ENCODE measurements at places on chromosomes 16 and 17.

DNA sequence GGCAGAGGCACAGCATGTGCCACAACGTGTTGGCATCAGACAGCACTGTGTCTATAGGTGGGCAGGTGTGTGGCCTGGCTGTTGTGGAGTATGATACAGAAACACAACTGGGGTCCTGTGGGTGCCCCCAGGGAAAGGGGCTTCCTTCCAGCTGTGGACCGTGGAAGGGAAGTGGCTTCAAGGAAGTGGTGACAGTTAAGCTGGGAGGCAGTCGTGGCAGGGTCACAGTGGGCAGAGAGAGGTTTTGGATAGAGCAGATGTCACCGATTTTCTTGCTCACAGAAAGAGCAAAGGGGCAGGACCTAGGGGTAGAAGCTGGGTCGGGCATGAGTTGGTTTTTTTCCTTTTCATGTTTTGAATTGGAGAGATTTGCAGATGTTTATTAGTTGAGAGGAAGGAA, 11.2 kb upstream of the ORAI3 start:
- DNase-seq = no peak

DNA sequence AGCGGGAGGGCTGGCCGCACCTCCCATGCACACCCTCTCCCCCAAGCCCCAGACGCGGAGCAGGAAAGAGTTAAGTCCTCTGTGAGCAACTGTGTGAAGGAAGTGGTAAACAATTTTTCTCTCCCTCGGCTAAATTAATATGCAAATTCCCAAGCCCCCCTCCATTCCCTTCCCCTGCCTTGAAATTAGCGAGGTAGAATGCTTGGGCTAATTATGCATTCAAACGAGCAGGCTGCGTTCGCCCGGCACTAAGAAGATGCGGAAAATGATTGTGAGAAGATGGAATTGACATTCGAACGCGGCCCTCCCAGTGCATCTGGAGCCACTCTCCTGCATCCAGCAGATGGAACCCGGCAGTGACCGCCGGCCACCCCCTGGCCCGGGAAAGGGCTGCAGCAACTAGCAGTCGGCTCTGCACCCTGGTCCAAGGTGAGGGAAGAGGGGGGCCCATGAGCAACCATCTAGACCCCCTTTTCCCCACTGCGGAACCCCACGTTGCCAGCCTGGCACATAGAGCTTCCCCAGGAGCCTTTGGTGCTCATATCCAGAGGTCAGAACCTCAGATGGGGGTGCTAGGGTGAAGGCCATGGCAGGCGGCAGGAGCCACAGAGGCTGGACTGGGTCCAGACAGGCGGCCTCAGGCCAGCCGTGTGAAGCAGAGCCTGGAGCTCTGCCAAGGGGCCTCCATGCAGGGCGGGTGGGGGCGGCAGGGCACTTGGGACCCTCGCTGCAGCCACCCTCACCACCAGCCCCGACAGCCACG, 49.1 kb upstream of the ACSF3 start:
- no peak for DNase-seq

- DNase-seq = no peak
These were observed 26.6 kb upstream of the SKAP1 start for GRCh38 chr17:48456589-48456988.

DNA sequence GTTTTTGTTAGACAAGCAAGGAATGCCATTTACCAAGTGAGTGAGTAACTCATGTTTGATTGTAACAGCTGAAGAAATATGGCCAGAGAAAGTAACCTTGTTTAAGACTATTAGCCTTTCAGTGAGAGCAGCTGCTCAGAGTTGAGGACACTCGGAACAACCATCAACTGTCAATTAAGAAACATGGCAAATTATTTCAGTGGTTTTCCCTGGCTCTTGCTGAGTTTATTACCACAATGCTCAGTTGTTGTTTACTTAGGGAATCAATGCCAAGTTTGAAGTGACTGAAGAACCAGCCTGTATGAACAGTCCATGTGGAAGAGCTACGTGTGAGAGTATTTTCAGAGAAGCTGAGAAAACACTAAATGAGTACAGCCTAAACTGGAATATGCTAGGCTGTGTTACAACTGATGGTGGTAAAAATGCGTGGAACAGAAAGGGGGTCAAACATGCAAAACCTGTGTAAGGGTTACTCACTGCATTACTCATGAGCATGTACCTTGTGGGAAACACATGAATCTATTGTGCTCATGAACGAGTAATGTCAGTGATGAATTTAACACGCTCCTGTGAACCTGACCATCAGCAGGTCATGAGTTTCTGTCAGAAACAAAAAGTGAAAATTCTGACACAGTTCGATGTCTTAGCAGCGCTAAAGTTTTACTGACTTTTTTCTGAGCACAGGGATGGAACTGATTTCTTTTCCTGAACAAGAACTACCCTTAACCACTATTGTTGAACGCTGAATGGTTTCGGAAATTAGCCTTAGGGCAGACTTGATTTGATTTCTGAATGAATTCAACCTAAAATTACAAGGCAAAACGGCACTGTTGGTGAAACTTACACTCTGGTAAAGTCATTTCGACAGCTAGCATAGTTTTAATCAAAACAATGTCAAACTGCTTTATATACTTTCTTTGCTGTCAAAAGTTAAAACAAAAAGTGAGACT, 33.5 kb downstream of the GNA13 start:
- DNase-seq = no peak

- DNase-seq = no peak
These were observed 6.4 kb downstream of the CACNG5 start for GRCh38 chr17:66841328-66841727.

DNA sequence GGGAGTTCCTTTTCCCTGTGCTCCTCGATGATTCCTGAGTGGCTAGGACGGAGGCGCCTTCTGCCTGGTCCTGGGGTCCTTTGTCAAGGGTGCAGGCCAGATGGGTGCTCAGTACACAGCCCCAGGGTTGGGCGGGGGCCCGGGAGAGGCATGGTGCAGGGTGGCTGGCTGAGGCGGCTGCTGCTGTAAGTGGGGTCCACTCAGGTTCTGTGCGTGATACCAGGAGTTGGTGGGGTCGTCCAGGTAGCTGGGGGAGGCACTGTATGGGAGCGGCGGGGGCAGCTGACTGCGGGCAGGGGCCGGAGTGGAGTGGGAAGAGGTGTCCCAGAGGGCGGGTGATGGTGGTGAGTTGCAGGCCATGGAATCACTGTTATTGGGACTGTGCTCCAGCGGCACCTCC, 3.6 kb downstream of the DLX3 start:
- DNase-seq = no peak

- DNase-seq = no peak
These were observed 1.3 kb downstream of the PARD6A start for GRCh38 chr16:67661886-67662652.

GRCh38 chr16:65057184-65057583, 64.7 kb downstream of the CDH11 start:
- DNase-seq = no peak

GRCh38 chr16:27267037-27267677, 1.4 kb downstream of the NSMCE1 start:
- no peak for DNase-seq

- no peak for DNase-seq
These were observed 24.8 kb upstream of the NSRP1 start for GRCh38 chr17:30091771-30092170.

DNA sequence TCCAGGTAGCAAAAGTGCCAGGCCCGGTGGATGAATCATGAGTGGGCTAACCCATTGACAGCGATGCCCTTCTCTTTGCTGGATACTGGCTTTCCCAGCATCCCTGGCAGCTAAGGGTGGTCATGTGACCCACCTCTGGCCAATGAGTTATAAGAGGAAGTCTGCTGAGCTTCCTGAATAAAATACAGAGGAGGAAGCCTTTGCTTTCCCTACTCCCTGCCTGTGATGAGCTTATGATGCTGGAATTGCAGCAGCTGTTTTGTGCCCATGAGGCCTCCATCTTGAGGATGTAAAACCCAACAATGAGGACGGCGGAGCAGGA, 15.0 kb upstream of the ATP2A3 start:
- no peak for DNase-seq

- no peak for DNase-seq
These were observed 13.4 kb downstream of the HSPB9 start for GRCh38 chr17:42135664-42136653.

DNA sequence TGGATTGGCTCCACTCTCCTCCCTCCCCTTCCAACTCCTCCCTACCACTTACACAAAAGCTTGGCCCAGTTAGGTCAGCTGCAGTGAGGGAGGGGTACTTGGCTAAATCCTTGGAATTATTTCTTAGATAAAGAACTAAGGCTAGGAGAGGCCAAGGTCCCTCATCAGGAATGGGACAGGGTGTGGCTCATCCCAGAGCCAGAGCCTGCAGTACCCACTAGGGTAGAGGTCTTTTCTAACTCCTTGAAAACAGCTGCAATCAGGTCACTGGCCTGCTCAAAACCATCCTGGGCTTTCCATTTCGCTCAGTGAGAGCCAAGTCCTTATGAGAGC, 1.9 kb upstream of the SLC46A1 start:
- no peak for DNase-seq

- DNase-seq = no peak
These were observed 47.7 kb downstream of the BEAN1 start for GRCh38 chr16:66474750-66475199.

- DNase-seq = no peak
These were observed 208.5 kb downstream of the NTN1 start for GRCh38 chr17:9229826-9230201.

GRCh38 chr17:66422186-66422585, 119.8 kb downstream of the PRKCA start:
- DNase-seq = no peak

DNA sequence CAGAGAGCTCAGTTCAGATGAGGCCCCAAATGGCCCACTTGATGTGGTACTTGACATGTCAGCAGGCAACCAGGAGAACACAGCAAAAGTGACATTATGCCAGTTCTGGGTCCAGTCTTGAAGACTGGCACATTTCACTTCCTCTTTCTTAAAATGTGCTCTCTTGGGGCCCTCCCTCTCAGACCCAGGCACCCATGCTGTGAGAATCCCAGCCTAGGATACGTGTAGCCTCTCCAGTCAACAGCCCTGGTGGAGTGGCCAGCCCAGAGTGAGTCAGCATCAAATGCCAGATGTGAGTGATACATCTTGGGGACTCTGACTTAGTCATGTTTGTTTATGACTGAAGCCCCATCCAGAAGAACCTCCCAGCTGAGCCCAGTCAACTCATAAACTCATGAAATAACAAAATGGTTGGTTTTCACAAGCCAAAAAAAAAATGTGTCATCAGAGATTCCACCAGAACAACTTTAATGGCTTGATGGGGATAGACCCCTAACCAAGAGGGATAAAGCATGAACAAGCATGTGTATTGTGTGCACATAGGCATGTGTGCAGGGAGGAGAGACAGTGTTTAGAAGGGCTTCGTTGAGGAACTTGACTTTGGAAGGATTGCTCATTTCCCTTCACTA, 82.5 kb upstream of the TNRC6C start:
- DNase-seq = no peak

DNA sequence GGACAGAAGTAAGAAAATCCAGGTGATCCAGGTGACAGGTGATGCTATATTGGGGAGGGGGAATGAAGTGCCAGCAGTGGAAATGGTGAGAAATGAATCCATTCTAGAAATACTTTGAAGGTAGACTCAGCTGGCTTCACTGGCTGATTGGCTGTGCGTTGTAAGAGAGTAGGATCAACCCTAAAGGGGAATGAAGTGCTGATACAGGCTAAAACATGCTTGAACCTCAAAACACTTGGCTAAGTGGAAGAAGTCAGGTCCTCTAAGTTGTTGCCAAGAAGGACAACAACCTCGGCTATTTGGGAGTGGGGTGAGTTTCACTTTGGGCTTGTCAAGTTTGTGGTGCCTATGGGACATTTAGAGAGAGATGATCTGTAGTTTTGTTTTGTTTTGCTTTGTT, 24.1 kb upstream of the SCNN1B start:
- no peak for DNase-seq

DNA sequence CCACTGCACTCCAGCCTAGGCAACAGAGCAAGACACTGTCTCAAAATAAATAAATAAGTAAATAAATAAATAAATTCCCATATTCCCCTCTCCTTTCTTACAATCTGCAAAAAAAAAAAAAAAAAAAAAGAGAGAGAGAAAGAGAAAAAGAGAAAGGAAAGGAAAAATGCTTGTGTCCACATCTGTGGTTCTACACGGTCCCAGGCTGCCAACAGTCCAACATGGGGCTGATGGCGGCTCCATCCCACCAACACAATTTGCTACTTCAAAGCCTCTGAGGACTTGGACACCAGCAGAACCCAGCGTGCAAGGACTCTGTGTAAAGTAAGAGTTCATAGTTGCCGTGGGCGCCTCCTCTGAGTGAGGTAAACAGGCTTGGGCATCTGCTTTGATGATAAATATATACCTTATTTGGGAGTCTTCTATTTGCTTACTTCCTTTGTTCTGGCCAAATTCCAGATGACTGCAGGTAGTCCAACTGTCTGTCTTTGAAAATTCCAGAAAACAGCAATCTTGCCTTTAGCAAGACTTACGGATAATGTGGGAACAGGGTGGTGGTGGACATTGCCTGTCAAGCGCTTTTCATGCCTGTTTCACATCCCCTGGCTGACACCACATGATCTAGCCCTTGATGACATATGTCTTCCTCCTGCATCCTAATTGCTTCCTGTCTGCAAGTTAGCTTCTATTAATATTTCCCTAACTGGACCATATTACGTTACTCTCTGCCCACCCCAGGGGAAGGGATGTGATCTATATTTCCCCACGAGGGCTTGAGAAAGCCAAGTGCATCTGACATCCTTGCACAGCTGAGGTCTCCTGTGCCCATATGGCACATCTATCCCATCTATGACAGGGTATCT, 10.1 kb downstream of the LITAF start:
- no peak for DNase-seq

DNA sequence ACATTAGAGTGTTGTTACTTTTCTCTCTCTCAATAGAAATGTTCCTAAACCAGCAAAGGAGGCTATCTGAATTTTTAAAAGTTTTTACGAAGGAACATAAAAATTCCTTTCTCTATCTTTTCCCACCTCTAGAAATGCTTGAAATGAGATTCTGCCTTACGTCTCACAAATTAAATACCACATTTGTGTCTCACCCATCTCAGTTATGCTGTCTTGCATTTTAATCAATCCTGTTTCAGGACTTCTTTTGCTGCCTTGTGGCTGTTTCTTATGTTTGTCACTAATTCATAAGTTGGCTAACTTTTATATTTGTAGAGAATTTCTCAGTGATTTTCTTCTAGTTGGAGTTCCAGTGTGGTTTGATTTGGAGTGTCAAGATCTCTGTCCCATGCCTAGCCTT, 3.5 kb downstream of the OMG start:
- no peak for DNase-seq

DNA sequence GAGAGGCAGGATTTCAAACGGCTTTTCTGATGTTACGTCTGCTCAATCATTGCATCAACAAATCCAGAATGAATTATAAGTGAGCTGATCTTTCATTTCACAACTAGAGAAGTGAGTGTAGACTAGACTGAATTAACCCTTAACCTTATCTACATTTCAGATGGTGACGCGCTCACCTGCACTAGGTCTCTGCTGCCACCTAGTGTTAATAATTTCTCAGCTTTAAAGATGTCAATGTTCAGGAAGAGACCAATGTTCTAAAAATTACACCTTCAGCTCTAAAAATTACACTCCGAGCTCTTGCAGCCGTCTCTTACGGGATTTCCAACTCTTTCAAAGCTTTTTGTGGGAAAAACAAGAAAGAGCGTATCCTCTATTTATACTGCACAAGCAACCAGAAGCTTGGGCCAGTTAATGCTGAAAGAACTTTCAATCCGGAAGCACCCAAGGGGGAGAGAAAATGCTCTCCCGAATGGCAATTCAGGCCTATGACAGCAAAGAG, 88.2 kb upstream of the FA2H start:
- DNase-seq = no peak

- DNase-seq = no peak
These were observed 18.5 kb upstream of the N4BP1 start for GRCh38 chr16:48628359-48628985.

GRCh38 chr17:28494445-28495188, 11.5 kb upstream of the FOXN1 start:
- DNase-seq = peak; percentile 82

Measured in activated B cell treated with CpG ODN at 0.5 μM for 24 hours (primary cell).